ENCODE measurements at places on chromosomes 7 and 10.

DNA sequence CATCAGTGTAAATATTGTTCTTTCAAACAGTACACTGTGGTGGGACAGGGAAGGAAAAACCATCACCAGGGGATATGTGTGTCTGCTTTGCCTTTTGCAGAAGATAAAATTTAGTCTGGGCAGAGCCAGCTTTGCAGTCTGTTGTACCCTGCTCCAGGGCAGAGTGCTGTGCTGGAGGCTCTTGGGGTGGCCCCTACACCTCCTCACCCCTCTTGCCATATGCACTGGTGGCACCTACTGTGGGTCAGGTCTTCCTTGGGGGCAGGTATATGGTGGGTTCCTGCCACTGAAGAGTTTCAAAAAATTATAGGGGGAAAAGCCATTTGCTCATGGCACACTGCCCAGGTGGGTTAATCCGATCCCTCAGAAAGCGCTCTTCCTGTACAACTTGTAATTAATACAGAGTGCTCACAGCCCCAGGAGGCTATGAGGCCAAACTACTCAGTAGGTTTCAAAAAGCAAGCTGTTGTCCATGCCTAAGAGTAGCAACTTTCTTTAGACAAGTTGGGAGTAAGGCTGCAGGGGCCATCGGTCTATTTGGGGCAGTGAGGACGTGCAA, 112.7 kb upstream of the BMPER start:
- DNase-seq: no peak

DNA sequence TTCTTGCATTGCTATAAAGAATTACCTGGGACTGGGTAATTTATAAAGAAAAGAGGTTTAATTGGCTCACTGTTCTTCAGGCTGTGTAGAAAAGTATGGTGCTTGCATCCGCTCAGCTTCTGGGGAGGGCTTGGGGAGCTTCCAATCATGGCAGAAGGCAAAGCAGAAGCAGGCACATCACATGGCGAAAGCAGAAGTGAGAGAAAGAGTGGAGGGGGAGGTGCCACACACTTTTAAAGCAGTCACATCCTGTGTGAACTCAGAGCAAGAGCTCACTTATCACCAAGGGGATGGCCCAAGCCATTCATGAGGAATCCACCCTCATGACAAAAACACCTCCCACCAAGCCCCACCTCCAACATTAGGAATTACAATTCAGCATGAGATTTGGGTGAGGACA, 303.5 kb downstream of the OTUD1 start:
- no peak for DNase-seq

DNA sequence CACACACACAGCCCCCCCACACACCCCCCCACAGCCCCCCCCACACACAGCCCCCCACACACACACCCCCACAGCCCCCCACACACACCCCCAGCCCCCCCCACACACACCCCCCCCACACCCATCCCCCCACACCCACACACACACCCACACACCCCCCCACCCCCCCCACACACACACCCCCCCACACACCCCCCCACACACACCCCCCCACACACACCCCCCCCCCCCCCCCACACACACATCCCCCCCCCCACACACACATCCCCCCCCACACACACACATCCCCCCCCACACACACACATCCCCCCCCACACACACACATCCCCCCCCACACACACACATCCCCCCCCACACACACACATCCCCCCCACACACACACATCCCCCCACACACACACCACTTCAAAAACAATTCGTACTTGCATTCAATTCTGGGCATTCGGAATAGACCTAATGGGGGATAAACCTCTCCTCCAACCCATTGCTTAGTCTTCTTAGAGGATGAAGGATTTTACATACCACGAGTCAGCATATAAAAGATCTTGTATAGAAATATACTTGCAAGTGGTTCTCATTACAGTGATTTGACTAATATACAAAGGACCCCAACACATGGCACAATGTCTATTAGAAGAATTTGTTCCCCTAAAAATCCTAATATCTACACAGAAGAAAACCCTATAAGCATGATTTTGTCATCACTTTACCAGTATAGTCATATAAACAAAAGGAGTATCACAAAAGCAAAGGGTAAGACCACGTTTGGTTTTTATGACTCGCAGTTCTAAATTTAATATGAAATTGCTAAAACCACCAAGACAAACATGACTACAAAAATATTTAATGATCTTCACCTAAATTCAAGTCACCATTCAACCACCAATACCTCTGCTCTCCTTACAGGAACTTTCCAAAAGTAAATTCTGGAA, 80.9 kb downstream of the DIP2C start:
- DNase-seq: no peak

DNA sequence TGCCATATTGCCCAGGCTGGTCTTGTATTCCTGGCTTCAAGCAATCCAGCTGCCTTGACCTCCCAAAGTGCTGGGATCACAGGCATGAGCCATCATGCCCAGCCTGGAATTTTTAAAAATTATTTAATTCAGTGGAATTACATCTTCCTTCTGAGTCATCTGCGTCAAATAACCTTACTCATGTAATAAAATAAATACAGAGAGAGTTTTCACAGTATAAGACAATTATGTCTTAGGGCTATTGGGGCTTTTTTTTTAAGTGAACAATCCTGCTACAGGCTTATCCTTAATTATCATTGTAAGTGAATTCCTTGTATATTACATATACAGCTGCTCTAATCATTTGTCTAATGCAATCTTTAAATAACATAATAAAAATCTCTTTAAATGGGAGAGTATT, 108.3 kb downstream of the MAPK8 start:
- no peak for DNase-seq

DNA sequence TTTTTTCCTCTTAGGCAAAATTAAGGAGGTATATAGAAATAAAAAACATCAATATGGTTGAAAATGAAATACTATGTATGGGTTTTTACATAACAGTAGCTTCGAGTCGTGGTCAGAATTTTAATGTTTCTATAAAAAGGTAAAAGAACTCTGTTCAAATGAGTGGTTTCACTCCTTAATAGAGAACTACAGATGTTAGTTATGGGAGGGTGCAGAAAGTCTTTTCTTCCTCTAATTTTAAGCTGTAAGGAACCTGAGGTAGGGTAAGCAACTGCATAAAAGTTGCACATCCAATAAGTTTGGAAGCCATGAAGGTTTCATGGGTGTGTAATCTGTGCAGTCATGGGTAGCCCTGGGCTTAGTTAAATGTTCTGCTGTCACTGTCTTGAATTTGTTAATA, 141.3 kb downstream of the SUGCT start:
- DNase-seq: no peak

All from G401 (cell line).